Stimulated activated CD8-positive, alpha-beta memory T cell treated with anti-CD3 and anti-CD28 coated beads, Interleukin-4, amount 100 ng/mL, for 1 hour (primary cell): ENCODE measurements at places on chromosomes 16 and 17.

DNA sequence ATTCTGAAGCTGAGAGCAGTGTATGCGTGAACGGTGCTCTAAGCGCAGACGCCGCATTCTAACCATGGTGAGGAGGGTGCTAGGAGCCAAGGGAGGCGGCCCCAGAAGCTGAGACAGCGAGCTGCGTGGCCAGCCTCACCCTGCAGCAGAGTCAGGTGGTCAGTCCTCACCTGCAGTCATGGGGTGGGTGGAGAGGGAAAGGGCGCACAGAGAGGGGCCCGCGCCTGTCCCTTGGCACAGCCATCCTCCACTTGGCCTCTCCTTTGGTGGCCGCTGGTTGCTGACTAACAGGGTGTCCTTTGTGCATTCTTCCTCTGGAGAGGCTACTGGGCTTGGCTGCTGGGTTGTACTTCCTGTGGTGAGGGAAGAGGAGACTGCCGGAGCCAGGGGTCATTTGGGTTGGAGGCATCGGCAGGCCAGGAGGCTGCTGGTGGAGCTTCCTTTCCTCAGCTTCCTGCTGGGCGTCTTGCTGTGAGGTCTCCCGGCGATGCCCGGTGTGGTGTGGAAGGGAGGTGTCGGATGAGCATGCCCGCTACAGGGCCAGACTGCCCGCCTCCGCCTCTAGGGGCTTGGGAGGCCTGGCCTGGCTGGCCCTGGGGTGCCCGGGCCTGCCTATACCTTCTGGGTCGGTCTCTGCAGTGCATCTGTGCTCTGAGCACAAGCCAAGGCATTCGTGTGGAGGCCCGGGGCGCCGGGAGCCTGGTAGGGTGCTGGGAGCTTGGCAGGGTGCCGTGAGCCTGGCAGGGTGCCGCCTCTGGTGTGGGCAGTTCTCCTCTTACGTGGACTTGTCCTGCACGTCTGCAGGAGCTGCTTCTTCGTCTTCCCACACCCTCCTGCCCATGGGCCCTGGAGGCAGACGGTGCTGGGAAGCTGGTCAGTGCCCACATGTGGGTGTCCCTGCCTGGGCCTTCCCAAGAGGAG, 17.4 kb downstream of the RNF213 start:
- DNase-seq: no peak

- no peak for DNase-seq
Observed at GRCh38 chr16:76396977-76397376, 119.8 kb downstream of the CNTNAP4 start.

GRCh38 chr17:31491376-31492131, 100.1 kb downstream of the RAB11FIP4 start:
- no peak for DNase-seq

DNA sequence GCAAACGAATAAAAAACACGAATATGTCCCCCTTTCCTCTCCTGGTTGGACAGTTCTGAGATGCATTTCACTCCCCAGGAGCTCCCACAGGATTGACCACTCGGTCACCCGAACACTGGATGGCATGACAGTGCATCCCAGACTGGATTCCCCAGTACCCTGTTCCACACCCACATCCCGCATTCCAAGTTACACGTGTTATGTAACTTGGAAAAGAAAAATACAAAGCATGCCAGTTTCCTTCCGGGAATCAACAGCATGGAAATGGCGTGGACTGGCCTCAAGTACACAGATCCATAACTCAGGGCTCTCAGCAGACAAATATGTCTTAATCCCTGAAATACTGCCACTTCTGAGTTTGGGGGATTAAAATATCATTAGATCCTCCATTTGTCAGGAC, 12.6 kb upstream of the KLHL36 start:
- DNase-seq: no peak

GRCh38 chr17:77837917-77838316, 120.6 kb upstream of the TNRC6C start:
- no peak for DNase-seq

GRCh38 chr17:34740565-34741520, 161.5 kb downstream of the TMEM132E start:
- DNase-seq: no peak

DNA sequence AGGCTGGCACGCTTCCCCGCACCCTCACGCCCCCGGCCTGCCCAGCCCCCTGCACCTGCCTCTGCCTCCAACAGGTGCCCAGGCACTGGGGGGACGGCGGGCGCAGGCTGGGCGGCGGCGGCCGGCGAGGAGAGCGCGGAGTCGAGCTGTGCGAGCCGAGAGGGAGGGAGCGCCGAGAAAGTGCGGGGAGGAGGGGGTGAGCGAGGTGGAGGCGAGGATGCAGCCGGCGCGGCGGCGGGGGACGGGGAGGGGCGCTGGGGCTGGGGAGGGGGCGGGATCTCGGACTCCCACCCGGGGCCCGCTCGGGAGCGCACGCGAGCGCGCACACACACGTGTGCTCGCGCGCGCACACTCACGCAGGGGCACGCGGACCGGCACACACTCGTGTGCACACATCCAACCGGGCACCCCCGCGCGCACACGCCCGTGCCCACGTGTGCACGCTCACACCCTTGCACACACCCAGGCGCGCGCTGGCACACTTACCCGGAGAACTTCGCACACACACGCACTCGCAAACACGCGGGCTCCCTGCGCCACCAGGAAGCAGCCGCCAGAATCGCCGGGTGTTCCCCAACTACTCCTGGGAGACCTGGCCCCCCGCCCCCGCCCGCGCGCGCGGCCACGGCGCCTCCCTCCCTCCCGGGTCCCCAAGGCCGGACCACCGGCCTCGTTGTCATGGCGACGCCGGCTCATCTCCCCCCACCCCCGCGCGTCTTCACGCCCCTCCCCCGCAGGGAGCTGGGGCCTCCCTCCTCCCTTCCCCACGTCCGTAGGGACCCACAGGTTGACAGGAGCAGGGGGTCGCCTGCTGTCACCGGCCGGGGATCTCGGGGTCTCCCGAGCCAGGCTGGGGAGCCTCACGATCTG, at the start of gene DOC2A:
Gene DOC2A, minus strand, starts transcription at position 184 of the 870 bp plus-strand sequence. CDS start 805 bp downstream, outside the sequence.
- no peak for DNase-seq

GRCh38 chr16:71689901-71690300, 34.6 kb downstream of the PHLPP2 start:
- no peak for DNase-seq
